GM10248 (cell line): ENCODE measurements at places on chromosomes 7 and 10.

DNA sequence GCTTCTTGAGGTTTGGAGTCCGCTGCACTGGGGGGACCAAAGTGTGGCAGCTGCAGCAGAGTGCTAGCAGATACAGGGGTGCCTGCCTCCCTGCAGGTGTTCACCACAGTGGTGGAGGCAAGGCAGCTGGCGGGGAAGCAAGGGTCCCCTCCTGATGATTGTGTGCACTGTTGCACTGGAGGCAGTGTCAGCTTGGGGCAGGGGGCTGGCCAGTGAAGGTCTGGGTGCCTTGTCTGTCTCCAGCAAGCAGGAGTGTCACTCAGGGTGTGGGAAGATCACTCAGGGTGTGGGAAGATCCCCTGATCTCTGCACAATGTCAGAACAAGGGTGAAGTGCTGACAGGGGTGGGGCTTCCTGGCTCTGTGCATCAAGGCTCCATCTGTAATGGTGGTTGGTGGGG lies 36.3 kb upstream of the PPP1R3A start:
- no peak for DNase-seq

GRCh38 chr7:46256870-46257661 lies 336.0 kb upstream of the IGFBP3 start:
- DNase-seq = no peak

GRCh38 chr10:97975598-97975997 lies 54.8 kb downstream of the CRTAC1 start:
- no peak for DNase-seq

GRCh38 chr10:88092265-88092664 lies 228.8 kb downstream of the PTEN start:
- no peak for DNase-seq

- DNase-seq = peak; percentile 93
These were observed 21.2 kb downstream of the ATP6V1F start for GRCh38 chr7:128883622-128884448.

- no peak for DNase-seq
These were observed 825.4 kb downstream of the SORCS3 start for GRCh38 chr10:105466521-105466920.

DNA sequence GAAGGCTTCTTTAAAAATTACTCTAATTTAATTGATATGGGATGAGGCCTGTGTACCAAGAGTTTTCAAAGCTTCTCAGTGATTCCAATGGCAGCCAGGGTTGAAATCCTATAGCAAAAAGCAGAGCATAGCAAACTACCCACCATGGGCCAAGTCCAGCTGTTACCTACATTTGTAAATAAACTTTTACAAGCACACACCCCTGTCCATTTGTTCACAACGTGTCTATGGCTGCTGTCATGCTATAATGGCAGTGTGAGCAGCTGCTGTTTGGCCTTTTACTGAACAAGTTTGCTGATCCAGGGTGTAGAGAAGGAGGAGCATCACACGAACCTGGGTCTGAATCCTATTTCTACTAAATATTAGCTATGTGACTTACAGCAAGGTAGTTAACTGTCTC lies 50.0 kb downstream of the NPY start:
- DNase-seq = no peak

DNA sequence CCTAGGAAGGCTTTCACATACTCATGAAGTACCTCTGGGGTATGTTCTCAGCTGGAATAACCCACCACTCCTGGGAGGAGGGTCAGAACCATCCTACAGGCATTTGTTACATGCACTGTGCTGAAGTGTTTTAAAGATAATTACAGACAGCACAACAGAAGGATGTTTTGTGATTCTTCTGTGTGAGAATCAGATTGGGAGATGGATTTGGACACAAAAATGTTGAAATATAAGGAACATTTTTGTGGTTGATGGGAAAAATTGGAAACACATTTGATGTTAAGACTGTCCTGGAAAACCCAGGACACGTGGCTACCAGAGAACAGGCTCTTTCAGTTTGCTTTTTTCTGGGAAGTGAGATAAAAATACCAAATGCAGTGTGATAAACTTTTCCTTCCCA lies 61.4 kb downstream of the BICC1 start:
- DNase-seq = no peak

DNA sequence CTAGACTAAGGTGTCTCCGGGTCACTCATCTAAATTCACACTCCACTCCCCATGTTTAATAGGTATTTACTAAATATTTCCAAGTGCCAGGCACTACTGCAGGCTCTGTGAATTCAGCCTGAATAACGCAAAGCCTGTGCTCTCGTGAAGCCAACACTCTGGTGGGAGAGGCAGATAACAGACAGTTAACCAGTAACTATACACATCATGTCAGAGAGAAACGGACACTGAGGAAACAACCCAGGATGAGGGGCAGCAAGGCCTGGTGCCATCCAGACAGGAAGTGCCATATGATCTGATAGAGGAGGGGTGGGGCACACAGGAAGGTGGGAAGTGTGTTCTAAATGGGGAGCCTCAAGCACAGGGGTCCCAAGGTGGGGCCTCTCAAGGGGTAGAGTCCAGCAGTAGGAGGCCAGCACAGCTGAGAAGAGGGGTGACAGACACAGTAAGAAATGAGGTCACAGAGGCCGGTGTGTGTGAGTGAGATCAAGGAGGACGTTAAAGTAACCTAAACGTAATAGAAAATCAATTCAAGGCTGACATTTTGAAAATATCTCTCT lies 85.3 kb downstream of the LARP4B start:
- DNase-seq = no peak

GRCh38 chr10:58152673-58153263 lies 114.9 kb downstream of the IPMK start:
- peak; percentile 20 for DNase-seq

DNA sequence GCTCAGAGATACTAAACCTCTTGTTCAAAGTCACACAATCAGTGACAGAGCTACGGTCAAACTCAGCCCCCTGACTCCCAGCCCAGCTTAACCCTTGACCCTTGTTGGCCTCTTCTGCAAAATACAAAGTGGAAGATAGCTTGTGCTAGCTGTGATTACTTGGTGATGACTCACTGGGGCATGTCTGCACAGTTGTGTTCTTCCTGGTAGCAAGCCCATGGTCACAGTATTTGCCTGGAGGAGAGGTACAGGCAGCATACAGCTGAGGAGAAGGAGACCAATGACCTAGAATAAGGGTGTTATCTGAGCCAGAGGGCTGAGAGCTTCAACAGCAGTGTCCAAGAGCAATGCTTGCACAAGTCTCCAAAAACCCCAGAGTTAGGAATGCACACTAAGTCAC lies 5.7 kb upstream of the HSPA12A start:
- DNase-seq = no peak

DNA sequence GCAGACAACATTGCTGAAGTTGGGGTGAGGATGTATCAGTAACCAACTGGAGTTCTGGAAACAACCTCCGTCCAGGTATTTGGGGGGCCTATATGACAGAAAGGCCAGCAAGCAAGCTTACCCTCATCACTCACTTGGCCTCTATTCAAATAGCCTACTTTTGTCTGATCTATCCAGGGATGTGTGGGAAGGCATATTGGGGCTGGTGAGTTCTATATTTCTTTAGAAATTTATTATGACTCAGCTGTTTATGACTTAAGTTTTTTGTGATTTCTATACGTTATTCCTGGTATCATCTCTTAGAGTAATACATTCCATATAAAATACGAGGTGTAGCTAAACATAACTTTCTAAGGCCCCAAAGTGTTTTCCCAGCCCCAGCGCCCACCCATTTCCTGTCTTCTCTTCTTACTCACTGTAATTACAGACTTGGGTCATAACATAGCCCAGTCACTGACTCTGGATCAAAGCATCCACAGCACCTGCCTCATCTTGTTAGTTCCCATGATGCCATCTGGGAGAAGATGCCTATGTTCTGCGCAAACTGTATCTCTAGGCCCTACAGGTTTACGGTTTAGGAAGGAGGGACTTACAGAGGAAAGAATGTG lies 18.1 kb downstream of the GARS1 start:
- no peak for DNase-seq

- no peak for DNase-seq
These were observed 464.5 kb upstream of the ZMIZ1 start for GRCh38 chr10:78604286-78604685.

GRCh38 chr7:140674356-140674800 lies 1.6 kb downstream of the ADCK2 start:
- peak; percentile 54 for DNase-seq

- DNase-seq = no peak
These were observed 22.3 kb downstream of the MCM10 start for GRCh38 chr10:13183625-13184024.

DNA sequence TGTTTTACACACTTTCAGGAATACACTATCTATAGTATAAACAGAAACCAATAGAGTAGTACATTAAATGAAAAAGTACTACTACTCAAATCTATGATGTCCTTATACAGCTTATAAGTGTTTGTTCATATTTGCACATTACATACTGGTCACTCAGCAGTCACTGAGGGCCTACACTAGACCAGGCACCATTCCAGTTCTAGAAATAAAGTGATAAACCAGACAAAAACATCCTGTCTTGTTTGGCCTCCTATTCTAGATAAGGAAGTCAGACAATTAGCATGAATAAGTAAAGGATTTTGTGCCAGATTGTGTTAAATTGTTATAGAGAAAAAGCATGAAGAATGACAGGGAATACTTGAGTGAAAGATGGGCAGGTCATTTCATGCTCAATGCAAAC lies 219.0 kb downstream of the CRPPA start:
- DNase-seq = no peak

- no peak for DNase-seq
These were observed 45.5 kb upstream of the VKORC1L1 start for GRCh38 chr7:65827366-65827765.

DNA sequence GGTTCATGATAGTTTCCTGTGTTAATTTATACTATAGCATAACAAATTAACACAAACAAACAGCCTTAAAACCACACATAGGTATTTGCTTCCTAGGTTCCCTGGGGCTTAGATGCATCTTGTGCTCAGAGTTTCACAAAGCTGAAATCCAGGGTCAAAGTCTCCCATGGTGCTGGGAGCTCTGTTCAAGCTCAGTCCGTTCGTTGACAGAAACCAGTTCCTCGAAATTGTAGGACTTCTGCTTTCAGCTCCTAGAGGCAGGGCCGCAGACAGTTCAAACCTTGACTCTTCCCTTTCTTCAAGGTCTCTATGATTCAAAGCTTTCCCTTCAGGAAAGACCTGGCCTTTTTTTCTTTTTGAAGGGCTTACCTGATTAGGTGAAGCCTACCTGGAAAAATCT lies 90.5 kb downstream of the VSTM2A start:
- no peak for DNase-seq

DNA sequence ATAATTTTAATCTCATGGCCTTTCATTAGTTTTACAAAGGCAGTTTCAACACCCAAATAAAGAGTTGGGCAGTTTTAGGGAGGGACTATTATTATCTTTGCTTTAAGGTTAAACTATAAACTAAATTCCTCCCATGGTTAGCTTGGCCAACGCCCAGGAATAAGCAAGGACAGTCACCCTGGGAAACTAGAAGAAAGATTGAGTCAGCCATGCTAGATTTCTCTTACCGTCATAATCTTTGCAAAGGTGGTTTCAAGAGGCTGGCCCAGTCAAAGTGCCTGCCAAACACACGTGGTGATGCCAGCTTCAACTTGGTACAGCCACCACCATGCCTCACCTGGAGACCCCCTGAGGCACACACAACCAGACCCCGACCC lies 317.4 kb upstream of the SP8 start:
- no peak for DNase-seq

GRCh38 chr10:116104210-116104932 lies 168.6 kb downstream of the GFRA1 start:
- no peak for DNase-seq

DNA sequence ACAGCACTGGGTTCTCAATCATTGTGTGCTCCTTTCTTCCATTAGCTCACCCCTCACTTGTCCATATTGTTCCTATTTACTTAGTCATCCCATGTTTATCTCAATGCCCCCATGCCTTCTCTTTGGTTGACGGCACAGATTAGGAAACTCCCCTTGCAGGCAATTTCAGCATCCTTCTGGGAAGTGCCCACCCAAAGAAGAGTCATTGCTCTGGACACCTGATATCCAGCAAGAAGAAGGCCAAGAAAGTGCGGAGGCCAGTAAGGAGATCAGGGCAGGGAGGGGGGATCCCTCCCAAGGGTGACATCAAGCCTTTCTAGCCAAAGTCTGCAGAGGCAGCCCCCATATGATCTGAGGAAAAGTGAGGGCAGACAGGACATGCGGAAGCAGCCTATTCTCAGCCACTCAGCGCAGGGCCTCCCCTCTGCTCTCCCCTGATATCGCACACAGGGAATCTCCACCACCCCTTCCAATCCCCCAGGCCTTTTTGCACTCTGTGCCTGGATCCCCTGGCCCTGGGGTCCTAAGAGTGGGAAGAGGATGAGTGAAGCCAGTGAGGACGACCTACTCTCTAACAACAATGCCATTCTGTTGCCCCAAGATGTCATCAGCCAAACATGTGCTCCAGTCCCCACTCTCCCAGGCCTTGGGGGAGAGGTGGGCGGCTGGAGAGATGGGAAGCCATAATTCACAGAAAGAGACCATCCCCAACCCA lies 1.8 kb downstream of the TRPV6 start:
- no peak for DNase-seq

GRCh38 chr7:139993169-139993568 lies 69.6 kb downstream of the PARP12 start:
- no peak for DNase-seq

DNA sequence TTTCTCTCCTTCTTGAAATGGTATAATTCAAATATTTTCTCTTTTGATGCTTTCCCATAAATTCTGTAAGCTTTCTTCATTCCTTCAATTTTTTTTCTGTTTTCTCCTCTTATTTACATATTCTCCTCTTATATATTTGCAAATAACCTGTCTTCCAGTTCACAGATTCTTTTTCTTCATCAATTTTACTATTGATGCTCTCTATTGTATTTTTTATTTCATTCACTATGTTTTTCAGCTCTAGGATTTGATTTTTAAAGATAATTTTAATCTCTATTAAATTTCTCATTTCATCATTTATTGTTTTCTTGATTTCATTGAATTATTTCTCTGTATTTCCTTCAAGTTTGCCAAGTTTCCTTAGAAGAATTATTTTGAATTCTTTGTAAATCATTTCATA lies 54.0 kb upstream of the PRPS1L1 start:
- no peak for DNase-seq

GRCh38 chr7:130948822-130949221 lies 214.8 kb upstream of the KLF14 start:
- no peak for DNase-seq

DNA sequence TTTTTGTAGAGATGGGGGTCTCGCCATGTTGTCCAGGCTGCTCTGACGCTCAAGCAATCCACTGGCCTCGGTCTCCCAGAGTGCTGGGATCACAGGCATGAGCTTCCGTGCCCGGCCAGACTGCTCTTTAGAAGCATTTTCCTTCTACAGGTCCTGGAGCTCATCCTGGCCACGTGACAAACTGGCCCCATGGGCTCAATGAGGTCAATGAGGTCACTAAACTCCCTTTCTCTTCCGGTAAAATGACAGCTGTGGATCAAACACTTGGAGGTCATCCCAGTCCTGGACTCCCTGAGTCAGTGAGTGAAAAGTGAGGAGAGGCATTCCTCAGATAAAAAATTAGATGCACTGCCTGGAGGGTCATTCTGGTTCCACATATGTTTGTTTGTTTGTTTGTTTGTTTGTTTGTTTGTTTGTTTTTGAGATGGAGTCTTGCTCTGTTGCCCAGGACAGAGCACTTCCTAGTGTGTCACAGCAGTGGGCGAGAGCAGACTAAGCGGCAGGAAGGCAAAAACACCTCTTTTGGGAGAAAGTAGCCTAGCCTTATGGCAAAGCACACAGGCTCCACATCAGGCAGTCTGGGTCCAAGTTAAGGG lies 134.9 kb downstream of the TNS3 start:
- DNase-seq = no peak
